Stimulated activated CD4-positive, alpha-beta T cell treated with anti-CD3 and anti-CD28 coated beads, Interleukin-12 subunit alpha, Interleukin-12 subunit beta, amount 100 ng/mL, for 48 hours (primary cell): ENCODE measurements at places on chromosomes 5 and 9.

GRCh38 chr5:81146031-81146430 is 87.1 kb upstream of the CKMT2 start:
- no peak for DNase-seq

DNA sequence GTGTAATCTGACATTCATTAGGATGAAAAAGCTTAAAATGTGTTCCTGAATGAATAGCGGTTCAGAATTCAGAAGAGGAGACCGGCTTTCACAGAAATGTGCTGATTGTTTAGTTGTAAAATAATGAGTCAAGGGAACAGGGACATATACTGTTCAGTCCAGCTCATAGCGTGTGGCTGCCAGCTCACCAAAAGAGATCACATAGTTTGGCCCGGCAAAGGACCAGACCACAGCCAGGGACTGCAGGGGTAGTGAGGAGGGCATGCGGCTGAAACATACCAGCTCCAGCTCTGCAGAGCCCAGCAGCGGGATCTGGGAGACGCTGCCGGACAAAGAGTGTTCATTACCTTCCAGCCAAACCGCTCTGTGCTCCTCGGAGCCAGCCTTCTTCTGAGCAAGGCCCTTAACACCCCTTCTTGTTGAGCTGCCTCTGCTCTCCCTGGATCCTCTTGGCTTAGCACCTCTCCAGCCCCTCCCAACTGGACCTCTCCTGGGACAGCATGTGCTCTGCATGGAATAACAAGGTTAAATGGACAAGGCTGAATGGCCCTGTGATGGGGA is 116.8 kb upstream of the CNTLN start:
- DNase-seq = no peak

GRCh38 chr5:114312658-114313057 is 49.2 kb upstream of the KCNN2 start:
- DNase-seq = no peak

- DNase-seq = no peak
These were observed 79.5 kb upstream of the PIP5K1B start for GRCh38 chr9:68625559-68625958.

DNA sequence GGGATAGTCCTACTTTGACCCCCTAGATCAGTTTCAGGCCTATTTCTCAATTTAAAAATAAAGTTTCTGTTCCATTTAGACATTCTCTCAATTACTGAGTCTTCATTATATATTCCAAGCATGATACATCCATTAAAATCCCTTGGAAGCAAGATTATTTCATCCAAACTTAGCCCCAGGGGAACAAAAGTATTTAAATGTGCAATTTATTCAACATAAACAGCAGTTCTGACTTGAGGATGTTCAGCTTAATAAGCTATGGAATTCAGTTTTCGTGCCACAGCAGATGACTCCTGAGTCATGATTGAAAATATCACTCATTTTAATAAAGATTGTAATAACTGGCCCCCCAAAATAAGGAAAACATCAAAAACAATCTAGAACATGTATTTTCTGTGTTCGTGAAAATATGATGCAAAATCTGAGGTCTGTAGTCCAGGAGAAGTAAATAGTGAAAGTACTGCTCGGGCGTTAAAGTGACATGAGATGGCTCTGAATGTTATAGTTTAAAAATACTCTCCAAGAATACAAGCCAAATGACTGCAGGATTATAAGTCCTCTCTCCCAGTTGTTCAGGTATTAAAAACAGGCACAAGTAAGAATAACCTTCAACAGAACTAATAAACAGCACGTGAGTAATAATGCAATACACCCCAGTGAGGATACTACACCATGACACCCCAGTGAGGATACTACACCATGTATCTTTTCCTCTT is 67.1 kb downstream of the RETREG1 start:
- DNase-seq = no peak

GRCh38 chr9:85163825-85164224 is 494.3 kb downstream of the NTRK2 start:
- no peak for DNase-seq

GRCh38 chr9:137665697-137666512 is 47.1 kb downstream of the EHMT1 start:
- DNase-seq = no peak

- DNase-seq = no peak
These were observed 403.9 kb downstream of the ZNF608 start for GRCh38 chr5:124342584-124342983.

DNA sequence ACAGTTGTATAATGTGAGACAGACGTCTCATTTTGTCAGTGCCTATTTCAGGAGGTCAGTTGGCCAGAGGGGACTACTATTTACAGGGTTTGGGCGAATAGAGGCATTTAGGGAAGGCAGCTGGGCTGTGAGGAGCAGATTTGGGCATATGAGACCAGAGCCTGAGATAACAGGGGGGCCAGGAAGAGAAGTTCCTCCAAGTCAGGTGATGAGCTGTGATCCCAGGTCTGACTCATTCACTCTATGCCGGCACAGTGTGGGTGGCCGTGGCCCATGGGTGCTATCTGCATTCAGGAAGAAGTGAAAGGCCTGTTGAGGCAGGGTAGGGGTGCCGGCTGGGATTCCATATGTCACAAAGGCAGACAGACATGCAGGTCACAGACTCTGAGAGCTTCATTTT is 142.8 kb downstream of the PDZD2 start:
- DNase-seq = no peak

DNA sequence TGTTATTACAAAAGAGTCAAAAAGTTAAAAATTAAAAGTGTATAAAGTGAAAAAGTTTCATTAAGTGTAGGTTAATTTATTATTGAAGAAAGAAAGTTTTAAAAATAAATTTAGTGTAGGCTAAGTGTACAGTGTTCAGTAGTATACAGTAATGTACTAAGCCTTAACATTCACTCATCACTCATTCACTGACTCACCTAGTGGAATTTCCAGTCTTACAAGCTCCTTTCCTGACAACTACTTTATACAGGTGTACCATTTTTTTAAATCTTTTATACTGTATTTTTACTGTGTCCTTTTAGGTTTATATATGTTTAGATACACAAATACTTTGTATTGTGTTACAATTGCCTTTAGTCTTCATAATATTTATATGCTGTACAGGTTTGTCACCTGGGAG is 530.2 kb upstream of the FAM174A start:
- no peak for DNase-seq

DNA sequence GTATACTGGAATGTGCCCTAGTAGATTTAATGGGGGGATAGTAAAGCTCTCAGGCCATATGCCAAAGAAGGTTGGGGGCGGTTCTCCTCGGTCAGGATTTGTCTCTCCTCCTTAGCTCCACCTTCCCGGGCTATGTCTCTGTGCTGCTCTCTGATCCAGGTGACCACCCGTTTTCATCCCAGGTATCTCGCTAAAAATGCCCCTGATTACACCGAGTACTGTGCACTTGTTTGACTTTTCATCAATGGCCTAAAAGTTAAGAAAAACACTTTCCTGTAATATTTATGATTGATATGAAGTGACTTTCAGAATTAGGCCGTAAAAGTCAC is 724 bp downstream of the NDUFS6 start:
- DNase-seq = no peak

GRCh38 chr9:15369238-15369637 is 53.4 kb upstream of the SNAPC3 start:
- DNase-seq = no peak

DNA sequence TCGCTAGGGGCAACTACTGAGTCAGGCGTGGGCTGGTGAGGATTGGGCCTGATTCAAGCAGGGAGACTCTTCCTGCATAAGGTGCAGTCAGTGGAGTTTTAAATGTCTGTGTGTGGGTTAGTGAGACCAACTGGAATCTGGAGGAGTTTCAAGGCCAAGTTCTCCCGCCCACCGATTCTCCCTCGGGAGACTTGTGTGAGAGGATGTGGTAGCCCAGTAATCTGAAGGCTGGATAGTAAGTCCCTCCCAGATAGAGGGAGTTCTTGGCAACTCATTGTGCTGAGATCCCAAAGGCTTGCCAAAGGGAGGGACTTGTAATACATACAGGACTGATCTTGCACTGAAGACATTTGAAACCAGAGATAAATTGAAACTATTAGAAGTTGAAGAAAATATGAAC is 51.8 kb downstream of the WDR36 start:
- no peak for DNase-seq

DNA sequence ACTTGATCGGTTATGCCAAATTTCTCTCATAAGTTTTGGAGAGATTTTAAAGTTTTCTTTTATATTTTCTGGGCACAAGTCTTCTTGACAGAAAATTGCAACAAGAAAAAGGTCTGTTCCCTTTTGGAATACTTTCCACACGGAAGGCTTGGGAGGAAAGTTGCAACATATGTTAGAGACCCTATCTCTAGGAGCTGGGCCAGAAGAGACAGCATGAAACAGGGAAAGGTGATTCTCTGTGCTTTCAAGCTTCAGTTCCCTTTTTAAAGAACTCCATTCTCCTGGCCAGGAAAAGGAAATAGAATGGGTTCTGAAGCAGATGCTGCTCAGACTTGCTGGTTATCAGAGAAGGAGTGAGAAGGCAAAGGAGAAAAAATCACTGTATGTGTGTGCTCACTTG is 368.3 kb downstream of the SPATA31D1 start:
- no peak for DNase-seq

GRCh38 chr5:154501566-154501965 is 23.5 kb upstream of the HAND1 start:
- DNase-seq = no peak

DNA sequence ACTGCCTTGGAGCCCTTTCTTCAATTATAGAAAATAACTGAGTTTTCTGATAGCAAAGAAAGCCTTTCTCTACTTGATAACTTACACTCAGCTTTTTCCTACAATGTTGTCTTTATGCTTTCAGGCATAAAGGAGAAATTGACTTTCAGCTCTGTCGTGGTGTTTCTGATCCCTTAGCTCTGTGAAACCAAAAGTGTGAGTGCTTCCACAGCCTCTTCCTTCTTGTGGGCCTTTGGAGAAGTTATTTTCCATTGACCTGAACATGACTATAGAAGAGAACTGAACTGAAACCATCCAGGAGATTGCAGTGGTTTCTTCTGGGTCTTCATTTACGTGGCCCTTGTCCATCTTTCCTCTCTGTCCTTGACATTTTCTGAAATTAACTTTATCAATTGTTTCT is 59.5 kb upstream of the EQTN start:
- no peak for DNase-seq

DNA sequence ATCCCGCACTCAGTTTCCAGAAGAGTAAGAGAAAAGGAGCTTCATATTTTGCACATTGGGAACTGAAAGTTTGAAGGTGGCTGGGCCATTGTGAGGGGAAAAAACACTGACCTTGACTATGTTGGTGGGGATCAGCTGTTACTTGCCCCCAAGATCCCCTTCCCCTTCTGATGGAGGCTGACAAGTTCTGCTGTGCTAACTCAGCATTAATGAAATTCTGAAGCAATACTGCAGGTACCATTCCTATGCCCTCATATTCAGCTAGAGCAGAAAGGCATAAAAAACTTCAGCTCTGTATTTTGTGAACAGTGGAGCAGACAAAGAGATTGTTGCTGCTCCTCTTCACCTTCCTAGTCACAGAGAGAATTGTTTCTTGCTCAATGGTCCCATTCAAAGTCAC is 1013.8 kb upstream of the C9orf72 start:
- DNase-seq = no peak

GRCh38 chr9:7370988-7371387 is 428.6 kb downstream of the DMAC1 start:
- no peak for DNase-seq

DNA sequence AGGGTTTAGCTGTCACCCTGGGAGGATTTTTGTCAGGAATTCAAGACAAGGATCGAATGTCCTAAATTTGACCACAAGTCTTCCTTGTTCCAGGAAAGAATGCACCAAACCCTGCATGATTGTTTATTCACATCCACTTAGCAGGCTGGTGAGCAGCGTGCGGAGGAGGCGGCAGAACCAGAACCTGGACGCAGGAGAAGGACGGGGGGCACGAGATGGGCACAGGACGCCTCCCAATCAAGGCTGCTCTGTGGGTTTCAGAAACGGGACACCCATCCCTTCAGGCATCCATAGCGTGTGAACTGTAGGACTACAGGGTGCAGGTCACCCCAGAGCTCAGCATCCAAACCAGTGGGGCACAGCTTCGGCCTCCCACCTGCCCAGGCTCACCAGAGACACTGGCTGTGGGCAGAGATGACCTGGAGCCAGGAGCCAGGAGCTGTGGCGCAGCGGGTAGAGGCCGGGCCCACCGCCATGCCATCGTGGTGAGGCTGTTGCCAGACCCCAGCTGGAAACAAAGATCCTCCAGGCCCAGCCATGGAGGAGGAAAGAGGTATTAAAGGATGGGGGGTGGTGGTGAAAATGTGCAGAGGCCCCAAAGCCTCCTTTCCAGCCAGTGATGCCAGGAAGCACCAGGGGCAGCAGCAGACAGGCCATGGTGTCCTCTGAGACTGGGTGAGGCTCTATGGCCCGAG is 32.3 kb upstream of the ADAMTS2 start:
- no peak for DNase-seq

DNA sequence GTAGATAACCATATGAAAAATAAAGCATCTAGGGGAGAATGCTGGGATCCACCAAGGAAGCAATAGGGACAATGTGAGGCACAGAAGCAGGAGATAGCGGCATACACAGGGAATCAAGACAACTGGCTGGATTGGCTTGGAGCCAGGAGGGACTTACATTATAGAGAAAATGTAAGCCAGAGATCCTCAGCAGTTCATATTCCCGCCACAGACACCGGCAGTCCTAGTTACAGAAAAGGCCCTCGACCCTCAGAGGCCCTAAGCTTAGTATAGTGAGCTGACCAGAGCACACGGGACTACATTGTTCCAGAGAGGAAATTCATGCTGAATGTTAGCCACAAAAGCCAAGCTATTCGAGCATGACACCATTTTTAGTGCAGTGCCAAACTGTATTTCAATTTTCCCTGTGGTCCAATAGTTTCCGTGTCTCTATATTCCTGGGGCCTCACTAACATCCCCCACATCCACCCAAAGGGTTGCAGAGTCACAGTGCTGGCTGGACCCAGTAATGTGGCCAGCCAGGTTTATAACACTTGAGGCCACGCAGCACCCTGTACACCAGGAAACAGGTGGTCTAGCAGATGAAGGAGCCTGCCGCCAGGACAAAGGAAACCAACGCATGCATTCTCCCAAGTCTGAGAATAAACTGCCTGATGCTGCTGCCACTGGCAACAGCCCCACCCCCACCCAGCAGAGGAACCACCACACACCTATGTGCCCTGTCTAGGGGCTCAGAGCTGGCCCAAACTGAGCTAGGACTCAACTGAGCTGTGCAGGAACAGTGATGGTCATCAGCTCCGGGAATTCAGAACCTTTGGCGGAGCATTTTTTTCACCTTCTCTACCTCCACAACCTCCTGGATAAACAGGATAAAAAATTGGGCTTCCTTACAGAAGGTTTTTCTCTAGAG is 693.2 kb upstream of the CHD1 start:
- no peak for DNase-seq
